ENCODE measurements at places on chromosomes 4 and X.

DNA sequence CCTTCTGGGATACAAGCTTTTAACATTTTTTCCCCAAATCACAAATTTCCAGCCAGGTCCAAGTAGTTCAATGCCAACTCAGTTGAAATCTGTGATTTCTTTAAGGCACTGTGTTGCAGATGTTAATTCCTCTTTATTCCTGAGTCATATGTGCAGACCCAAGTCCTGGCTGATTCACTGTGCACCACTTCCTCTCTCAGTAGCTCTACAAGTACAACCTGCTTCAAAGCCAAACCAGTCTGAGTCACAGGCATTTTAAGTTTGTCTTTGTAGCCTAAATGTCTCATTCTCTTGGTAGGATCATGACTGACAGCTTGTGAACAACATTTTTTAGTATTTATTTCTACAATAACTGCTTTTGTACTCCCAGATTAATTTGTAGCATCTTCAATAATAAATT is 165.6 kb upstream of the S100G start:
- no peak for DNase-seq

- DNase-seq, result no peak
These were observed 384.4 kb downstream of the PCDH7 start for GRCh38 chr4:31104577-31104976.

DNA sequence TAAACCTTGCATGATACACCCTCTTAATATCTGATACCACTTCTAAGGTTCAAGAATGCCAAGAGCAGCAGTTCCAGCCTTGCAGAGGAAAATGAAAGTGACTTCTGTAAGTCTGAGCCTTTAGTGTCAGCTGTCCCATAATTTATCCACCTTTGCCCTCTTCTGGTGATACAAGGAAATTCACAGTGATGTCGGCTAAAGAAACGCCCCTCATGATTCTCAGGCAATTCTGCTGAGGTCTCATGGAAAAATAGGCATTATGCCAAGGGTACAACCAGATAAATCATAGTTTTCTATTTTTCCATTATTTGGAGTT is 172.2 kb upstream of the CXCL13 start:
- no peak for DNase-seq

- no peak for DNase-seq
These were observed 243.0 kb upstream of the TEX13A start for GRCh38 chrX:105463473-105463872.

DNA sequence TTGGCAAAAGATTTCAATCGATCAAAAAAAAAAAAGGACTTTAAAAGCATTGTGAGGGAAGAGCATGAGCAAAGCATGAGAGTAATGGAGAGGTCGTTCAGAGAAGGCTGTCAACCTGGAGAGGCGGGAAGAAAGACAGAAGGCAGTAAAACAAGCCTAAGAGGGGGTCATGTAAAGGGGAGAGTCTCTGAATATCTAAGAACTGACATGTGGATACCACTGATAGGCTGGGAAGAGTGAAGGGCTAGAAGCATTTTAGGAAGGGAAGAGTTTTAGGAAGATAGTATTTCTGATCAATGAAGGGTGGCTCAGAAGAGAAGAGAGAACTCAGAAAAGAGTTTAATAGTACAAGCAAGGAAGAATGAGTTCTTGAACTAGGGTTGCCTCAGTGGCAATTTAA is 7.5 kb downstream of the FAM9C start:
- DNase-seq, result no peak

DNA sequence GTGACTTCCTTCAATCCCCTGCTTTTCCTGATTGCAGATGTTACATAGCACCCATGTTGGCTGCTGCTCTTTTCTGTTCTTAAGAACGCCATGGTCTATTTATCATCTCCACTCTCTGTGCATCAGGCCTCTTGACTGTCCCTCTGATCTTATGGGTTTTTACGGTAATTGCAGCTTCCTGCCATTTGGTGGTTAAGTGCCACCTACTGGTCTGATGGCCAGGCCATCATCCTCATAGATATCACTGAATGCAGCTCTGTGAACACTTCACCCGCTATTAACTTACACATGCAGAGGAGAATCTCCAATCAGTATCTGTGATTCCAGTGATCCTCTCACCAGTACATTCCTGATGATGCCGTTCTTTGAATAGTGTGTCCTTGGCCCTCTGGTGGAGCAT is 382.4 kb downstream of the TRAM1L1 start:
- DNase-seq, result no peak

DNA sequence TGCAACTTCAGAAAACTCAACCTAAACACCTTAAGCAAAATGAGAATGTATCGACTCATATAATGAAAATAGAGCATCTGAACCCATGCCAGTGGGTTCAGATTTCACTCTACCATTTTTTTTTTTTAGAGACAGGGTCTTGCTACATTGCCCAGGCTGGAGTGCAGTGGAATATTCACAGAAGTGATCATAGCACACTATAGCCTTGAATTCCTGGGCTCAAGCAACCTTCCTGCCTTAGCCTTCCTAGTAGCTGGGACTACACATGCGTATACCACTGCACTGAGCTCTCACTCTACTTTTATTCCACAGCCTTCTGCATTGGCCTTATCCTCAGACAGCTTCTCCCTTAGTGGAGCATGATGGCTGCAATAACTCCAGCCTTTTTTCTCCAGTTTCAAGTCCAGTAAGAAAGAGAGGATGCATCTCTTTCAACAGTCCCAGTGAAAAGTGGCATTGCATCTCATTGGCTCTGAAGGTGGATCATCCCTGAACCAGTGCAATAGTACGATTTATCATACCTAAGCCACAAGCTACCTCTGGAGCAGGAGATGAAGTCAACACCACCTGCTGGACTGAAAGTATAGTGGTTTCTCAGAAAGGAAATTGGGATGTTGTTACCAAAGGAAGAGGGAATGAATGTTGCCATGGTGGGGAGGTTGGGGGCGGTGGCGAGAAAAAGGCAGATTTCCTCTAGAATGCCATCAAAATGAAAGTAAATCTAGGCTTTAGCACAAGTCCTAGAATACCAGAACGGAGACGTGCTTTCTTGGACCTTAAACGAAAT is 2.0 kb upstream of the SOD3 start:
- no peak for DNase-seq

- DNase-seq, result no peak
These were observed 975.7 kb upstream of the PABPC4L start for GRCh38 chr4:135177321-135177720.

- no peak for DNase-seq
These were observed 131.2 kb upstream of the STX18 start for GRCh38 chr4:4673070-4673469.

- DNase-seq, result no peak
These were observed 1.2 kb downstream of the AKAP17A start for GRCh38 chrX:1592470-1593142.

GRCh38 chrX:11888421-11888820 is 130.4 kb downstream of the MSL3 start:
- no peak for DNase-seq

- no peak for DNase-seq
These were observed 167.1 kb upstream of the CENPE start for GRCh38 chr4:103365285-103365684.

DNA sequence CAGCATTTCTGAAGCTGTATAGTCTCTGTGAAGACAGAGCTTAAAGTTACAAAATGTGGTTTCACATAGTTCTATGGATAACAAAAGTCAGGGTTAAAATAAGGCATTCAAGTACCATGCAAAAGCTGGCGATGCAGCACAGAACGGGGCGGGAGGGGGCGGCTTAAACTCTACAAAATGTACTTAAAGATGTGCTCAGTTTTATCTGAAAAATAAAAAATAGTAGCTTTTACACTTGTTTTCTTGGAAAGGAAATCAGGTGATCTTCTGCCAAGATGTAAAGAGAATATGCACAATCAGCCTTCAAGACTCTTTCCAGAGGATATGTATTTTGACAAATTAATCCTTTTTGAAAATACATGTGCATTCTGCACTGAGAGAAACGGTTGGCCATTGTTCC is 301.7 kb upstream of the EMCN start:
- DNase-seq, result peak; percentile 8

DNA sequence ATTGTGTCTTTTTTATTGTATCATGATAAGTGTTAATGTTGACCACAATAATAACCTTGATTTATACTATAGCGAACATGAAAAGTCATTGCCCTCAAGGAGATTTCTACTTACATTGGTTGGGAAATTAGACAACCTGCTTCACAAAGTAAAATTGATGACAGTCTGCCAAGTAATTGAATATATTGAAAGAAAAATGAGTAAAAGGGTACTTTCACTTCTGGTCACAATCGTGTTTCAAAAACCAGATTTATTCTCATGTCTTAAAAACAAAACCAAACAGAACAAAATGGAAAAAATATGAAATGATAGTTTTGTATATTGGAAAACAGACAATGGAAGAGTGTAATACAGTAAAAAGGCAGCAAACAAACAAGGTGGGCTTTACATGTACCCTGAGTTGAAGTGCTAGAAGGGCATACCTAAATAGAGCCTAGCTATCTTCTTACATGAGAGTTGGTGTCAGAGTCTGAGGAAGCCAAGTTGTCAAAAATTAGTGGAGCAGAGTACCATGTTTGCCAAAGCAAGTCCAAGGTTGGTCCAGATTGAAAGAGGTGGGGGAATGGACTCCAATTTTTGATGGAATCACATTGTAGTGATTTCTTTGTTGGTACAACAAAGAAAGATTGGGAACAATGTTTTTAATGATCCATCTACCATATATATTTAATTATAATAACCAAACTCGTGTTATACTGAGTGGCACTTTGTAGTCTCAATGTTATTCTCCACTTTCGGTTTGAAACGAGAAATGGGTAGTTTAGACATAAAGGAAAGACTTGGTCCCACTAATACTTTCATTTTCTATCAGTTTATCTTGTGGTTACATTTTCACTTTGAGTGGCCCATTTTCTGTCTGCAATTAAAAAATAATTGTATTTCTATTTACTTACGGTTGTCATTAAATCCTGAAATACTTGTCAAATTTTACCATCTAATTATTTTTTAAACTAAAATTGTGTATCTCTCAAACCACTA is 775.6 kb downstream of the STIM2 start:
- no peak for DNase-seq

- no peak for DNase-seq
These were observed 5.9 kb downstream of the NSUN7 start for GRCh38 chr4:40755616-40756015.

DNA sequence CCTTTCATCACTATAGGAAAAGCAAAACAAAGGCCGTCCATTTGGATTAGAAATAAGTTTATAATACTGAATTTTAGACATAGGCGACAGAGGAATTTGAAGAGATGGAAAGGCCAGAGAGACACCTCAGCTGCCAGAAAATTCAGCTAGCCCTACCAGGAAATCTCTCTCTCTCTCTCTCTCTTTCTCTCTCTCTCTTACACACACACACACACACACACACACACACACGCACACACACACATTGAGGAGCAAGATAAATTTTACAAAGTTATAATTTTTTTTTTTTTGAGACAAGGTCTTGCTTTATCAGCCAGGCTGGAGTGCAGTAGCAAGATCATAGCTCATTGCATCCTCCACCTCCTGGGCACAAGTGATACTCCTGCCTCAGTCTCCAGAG is 1.4 kb downstream of the XK start:
- DNase-seq, result no peak

- DNase-seq, result no peak
These were observed 30.4 kb downstream of the CFAP299 start for GRCh38 chr4:80365928-80366327.

- no peak for DNase-seq
These were observed 38.1 kb downstream of the RNF212 start for GRCh38 chr4:1075225-1075624.

- DNase-seq, result no peak
These were observed 1.4 kb upstream of the SMR3A start for GRCh38 chr4:70359115-70359661.

GRCh38 chrX:105753411-105753810 is 68.9 kb upstream of the NRK start:
- DNase-seq, result no peak

GRCh38 chrX:15146515-15146914 is 123.4 kb downstream of the ASB9 start:
- DNase-seq, result no peak

DNA sequence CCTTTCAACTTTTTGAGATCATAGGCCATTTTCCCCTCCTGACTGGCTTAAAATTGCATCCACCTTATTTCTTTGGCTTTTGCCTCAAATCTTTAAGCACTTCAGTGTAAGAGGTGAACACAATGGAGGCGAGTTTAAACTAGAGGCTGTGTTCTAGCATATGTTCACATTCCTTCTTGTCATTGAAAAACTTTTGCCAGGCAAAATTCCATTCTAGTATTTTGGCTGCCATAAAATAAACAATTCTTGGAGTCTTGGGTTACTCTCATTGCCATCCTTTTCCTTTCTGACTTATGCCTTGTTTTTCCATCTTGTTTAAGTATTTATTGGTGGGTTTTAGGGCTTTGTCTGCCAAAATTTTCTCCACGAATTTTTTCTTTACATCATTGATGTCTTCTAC is 137.3 kb upstream of the ANXA10 start:
- DNase-seq, result no peak

- no peak for DNase-seq
These were observed 23.4 kb downstream of the FBXO8 start for GRCh38 chr4:174260099-174260498.

- no peak for DNase-seq
These were observed 70.5 kb upstream of the IRF2 start for GRCh38 chr4:184544788-184545409.

GRCh38 chrX:27555514-27555913 is 34.6 kb upstream of the DCAF8L2 start:
- no peak for DNase-seq

DNA sequence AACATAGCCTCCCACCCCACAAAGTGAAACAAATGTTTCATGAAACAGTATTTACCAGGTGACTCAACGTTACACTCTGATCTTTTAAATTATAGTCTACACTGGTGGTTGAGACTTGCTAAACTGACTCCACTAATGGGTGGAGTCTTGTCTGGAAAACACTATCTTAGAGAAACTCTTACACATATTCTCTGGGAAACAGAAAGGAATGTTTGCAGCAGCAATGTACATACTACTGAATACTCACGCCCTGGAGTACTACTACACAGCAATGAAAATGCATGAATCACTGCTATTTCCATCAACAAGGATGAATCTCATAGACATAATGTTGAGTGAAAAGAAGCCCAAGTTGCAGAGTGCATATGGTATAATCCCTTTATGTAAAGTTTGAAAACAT is 208.5 kb upstream of the IGFBP7 start:
- no peak for DNase-seq

DNA sequence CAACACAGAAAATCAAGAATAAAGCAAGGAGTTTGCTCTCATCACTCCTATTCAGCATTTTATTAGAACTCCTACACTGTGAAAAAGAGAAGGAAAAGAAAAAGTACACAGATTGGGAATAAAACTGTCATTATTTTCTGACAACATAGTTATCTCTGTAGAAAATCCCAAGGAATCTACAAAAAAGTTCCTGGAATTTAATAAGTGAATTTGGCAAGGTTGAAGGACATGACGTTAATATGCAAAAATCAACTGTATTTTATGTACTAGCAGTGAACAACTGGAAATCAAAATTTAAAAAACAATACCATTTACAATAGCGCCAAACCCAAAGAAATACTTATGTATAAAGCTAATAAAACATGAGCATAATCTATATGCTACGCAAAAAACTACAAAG is 26.3 kb downstream of the CHIC2 start:
- DNase-seq, result no peak

GRCh38 chrX:96770315-96770714 is 85.7 kb downstream of the DIAPH2 start:
- no peak for DNase-seq

- no peak for DNase-seq
These were observed 498.1 kb upstream of the FSTL5 start for GRCh38 chr4:162661913-162662312.

- no peak for DNase-seq
These were observed 61.8 kb downstream of the PPP2R2C start for GRCh38 chr4:6410664-6411063.

All from anterior cingulate cortex (tissue), 58 donors.